Body of pancreas (tissue), 4 donors: ENCODE measurements at places on chromosomes 1 and 21.
A peak's percentile ranks its signal among the peaks of the same experiment; 100 is the strongest.

DNA sequence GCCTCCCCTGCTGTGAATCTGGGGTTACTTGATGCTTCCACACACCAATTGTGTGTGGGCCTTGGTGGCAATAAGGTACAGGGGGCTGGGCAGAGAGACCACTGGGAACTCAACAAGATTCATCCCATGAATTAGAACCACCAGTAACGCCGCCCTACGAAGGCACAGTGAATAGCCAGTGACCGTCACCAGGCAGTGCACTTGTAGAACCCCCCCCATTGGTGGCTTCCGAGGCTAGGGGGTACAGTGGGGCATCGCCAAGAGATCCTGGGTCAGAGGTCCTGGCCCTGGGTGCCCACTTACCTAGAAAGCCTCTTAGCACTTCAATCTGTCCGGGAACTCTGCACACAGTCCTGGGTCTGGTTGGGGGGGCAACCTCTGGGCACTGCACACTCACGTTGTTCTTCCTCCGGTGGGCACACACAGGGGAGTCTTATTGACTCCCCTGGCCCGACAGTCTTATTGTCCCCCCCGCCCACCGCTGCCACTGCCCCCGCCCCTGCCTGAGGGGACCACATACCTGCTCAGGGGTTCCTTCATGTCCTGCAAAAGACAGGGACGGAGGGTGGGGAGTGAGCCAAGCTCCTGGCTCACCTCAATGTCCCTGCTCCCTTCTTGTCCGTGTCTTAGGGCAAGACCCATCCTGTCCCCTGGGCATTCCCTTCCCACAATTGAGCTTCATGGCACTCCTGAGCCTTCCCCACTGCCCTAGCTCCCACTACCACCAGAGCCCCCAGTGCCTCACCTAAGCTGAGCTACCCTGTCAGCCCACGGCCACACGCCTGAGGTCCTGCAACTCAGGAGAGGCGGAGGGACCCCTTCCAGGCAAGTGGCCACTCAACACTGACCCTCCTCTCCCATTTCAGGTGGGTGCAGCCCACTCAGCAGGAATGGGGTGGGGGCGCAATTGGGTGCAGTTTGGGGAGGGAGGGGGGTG is 2.5 kb upstream of the TRIM11 start:
- H3K4me3 ChIP-seq = no peak overlapping the region
- no peak overlapping the region for H3K27ac ChIP-seq
- H3K36me3 ChIP-seq = no peaks in the 10 kb centered on the region
- DNase-seq = no peak
- H3K27me3 ChIP-seq = no peaks in the 10 kb centered on the region

DNA sequence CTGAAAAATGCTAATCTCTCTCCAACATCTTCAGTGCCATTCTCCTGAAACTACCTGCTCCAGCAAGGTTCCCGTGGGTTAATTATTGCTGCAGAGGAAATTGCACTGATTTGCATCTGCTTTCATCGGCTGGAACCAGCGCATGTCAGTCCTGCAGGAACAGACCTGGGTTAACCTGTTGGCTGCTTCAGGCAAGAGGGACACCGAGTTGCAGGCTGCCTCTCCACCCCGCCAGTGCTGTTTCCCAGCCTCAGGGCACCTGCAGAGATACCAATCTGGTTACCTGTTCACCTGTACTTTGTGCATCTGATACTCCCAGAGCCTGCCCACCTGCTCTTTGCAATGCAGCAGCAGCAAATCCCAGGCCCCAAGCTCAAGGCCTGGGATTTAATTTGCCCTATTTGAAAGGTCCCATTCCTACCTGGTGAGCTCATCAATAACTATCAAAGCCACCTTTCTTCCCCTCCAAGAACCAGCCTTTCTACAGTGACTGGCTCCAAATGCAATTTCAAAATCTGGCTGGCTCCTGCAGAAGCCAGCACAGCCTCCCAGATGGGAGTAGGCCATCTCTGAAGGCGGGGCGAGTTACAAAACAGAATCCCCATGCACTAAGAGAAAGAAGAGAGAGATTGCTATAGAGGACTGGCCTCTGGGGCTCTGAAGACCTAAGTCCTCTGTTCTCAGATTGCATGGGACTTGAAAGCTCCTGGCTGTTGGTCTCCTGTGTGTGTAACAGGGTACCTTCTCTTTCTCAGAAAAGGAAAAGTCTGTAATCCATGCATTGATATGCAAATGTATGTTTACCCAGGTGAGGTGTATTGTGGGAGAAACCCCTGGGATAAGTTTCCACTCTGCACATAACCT is 67.8 kb downstream of the TOMM20 start:
- H3K4me3 ChIP-seq = no peak overlapping the region
- no peaks in the 10 kb centered on the region for H3K36me3 ChIP-seq
- no peaks in the 10 kb centered on the region for H3K27me3 ChIP-seq
- peak overlapping the region; percentile 85 for H3K27ac ChIP-seq

DNA sequence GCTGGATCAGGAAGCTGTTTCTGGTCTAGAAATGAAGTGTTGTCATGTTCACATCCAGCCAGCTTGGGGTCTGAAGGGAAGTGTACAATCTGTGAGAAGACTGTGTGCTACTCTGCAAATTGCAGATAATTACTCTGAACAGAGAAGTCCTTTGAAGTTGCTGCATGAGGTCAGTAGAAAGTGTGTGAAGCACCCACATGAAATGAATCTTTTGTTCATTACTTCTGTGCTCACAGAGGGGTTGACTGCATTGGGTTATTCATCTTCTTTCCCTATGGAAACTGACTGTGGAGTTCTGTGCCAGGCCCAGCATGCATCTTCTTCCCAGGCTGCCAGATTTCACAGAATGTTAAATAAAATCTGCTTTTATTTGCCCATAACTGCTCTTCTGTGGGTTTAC is 47.1 kb downstream of the CTH start:
- H3K36me3 ChIP-seq = no peaks in the 10 kb centered on the region
- H3K27ac ChIP-seq = no peak overlapping the region
- no peak for DNase-seq
- no peak overlapping the region for H3K4me3 ChIP-seq
- H3K4me1 ChIP-seq = peaks cover 5% of the 10 kb centered on the region

DNA sequence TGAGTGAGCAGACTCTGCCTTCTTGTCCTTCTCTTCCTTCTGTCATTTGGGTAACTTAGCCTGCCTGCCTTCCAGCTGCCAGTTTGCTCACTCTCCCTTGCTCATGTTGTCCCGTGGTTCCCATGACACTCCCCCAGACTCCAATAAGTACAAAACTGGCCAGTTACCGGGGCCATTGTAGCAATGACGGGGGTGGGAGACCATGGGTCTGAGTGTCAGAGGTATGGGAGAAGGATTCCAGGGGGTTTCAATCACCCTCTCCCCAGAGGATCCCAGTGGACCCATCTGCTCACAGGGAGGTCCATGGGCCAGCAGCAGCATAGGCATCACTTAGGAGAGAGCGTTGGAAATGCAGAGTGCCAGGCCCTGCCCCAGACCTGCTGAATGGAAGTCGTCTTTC is 51.3 kb downstream of the CAPN9 start:
- no peaks in the 10 kb centered on the region for H3K36me3 ChIP-seq
- no peak overlapping the region for H3K4me3 ChIP-seq

DNA sequence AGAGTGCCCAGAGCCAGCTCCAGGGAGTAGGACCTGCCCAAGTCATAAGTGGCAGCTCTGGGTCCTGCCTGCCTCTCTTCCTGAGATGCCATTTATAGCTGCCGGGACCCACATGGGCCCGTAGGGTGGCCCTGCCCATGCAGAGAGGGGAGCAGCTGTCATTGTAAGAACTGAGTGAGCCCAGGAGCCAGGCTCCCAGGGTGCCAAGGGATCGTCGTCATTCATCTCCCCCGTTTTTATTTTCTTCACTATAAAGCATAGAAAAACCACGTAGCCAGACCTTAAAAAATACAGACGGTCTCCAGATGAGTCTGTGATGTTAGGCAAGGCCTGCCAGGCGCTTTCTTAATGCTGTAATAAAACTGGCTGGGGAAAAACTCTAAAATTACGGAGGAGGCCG is 90.7 kb downstream of the IGSF21 start:
- H3K36me3 ChIP-seq = no peaks in the 10 kb centered on the region
- no peaks in the 10 kb centered on the region for H3K4me1 ChIP-seq
- peaks cover 18% of the 10 kb centered on the region for H3K27me3 ChIP-seq

DNA sequence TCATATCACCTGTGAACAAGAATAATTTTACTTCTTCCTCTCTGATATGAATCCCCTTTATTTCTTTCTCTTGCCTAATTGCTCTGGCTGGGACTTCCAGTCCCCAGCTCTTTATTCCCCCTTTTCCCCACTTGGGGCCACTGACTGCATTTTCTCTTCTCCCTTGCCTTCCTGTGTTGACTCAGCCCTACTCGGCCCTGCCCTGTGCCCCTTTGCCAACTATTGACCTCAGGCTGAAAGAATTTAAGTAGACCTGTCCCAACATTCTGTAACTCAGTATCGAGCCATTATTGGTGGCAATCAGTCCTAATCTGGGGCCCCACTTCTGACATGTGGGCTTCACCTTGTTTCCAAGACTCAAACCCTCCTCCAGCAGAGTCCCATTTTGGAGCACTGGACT is 60.6 kb upstream of the STUM start:
- H3K36me3 ChIP-seq = no peaks in the 10 kb centered on the region
- H3K4me1 ChIP-seq = peaks cover 5% of the 10 kb centered on the region
- H3K4me3 ChIP-seq = no peak overlapping the region
- no peaks in the 10 kb centered on the region for H3K27me3 ChIP-seq
- H3K27ac ChIP-seq = no peak overlapping the region

- H3K36me3 ChIP-seq = no peaks in the 10 kb centered on the region
- H3K4me1 ChIP-seq = no peaks in the 10 kb centered on the region
- H3K27ac ChIP-seq = no peak overlapping the region
- DNase-seq = no peak
- H3K27me3 ChIP-seq = no peaks in the 10 kb centered on the region
Measured at GRCh38 chr1:232473900-232474299, 156.0 kb downstream of the SIPA1L2 start.
